ENCODE measurements at places on chromosomes 3 and 15.

DNA sequence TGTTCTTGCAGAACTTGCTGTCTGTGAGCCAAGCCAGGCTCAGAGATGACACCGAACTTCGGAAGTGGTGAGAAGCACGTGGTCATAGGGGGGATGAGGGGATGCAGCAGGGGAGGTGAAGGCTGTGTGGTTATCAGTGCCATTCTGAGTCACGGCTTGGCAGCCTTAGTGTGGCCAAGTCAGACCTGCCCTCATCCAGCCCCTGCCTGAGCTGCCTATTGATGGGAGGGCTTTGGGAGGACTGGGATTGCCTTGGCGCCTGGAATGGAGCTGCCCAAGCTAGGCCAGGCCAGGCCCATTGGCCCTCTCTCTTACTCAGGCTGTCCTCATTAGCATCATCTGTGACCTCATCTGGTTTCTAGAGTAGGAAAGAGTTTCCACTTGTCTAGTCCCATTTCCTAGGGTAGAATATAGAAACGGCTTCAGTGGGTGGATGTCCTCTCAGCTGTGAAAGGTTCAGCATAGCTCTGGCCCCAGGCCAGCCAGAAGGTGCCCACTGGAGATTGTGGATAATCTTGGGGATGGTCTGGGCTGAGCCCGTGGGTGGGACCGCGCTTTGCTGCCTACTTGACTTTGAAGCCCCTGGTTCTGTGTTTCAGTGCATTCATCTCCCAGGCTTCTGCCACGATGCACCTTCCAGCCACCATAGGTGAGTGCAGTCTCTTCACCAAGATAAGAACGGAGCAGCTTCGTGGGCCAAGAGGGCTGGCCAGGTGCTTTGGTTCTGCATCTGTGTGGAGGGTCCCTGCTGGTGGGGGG lies 7.2 kb downstream of the FAH start:
- DNase-seq = no peak

GRCh38 chr3:170740726-170741591 lies 129.0 kb downstream of the RPL22L1 start:
- DNase-seq = no peak

DNA sequence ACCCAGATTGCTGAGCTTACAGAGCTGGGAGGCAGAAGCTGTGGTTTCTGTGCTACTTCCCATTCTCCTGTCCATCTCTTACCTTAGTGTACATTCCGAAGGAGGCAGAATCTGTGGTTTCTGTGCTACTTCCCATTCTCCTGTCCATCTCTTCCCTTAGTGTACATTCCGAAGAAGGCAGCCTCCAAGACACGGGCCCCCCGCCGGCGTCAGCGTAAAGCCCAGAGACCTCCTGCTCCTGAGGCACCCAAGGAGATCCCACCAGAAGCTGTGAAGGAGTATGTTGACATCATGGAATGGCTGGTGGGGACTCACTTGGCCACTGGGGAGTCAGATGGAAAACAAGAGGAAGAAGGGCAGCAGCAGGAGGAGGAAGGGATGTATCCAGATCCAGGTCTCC lies 11.2 kb downstream of the NUTM1 start:
- no peak for DNase-seq

GRCh38 chr3:153215966-153216365 lies 53.9 kb downstream of the RAP2B start:
- DNase-seq = no peak

- no peak for DNase-seq
Observed at GRCh38 chr15:94203306-94203705, 28.1 kb upstream of the MCTP2 start.

- no peak for DNase-seq
Observed at GRCh38 chr3:43522727-43523362, 99.0 kb downstream of the ANO10 start.

DNA sequence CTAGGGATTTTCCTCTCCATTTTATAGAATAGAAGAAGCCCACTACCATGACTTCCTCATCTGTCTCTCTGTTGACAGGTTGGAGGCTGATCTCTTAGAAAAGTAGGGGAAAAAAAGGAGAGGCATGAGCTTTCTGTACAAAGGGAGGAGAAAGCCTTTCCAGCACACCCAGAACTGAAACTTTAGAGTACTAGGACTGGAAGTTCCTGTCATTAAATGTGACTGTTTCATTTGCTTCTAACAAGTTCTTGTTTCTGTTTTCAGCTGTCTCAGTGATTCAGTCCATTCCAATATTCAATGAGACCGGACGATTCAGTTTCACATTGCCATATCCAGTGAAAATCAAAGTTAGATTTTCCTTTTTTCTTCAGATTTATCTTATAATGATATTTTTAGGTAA lies 39.0 kb downstream of the INTS14 start:
- DNase-seq = no peak

DNA sequence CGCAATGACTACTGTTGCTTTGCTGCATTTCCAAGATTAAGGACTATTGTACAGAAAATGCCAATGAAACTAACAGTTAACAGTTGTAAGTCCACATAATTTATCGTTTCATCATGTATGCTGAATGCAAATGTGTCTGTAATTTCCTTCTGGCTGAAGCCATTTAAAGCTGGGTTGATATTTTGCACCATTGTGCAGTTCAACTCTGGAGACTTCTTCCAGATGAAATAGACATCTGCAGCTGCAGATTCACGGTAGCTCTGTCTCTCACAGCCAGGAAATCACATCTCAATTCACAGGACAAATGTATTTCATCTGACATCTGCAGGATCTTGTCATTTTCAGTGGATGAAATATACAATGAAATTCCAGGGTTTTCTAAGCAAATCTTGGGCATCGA lies 145.4 kb downstream of the CHL1 start:
- no peak for DNase-seq

GRCh38 chr3:63955830-63956545 lies 43.8 kb upstream of the SCAANT1 start:
- DNase-seq = no peak

DNA sequence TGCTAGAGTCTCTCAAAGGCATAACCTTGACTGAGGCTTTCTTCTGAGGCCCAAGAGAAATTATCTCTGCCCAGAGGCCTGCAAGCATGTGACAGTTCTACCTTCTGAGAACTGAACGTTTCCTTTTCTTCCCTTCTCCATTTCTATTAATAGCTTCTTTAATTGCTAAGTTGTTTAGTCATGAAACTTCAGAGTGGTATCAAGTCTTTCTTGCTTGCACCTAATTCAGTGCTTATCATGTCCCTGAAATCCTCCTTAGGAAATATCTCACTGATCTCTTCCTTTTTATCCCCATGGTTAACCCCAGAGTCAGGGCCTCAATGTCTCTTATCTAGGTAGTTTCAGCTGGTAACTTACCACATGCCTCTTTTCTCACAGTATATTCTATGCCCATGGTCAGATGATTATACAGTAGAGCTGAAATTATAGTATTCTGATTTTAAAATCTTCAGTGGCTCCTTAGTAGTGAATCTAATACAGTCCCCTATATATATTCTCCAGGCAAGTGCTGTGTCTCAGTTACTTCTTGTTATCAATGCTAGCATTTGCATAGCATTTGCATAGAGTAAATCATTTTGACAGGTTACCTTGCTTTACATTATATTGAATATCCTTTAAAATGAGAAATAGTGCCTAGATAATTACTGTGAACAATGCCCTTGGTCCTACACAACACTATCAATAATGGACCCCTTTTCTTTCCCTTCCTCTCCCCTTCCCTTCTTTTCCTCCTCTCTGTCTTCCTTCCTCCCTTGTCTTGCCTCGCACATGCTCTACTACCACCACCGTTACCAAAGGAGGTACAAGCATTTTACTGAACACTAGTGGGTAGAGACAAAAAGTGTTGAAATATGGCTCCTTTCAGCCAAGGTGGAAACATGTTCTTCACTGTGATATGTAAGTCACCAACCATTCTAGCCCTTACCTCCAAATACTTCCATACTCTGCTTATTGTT lies 33.0 kb downstream of the KBTBD8 start:
- no peak for DNase-seq

DNA sequence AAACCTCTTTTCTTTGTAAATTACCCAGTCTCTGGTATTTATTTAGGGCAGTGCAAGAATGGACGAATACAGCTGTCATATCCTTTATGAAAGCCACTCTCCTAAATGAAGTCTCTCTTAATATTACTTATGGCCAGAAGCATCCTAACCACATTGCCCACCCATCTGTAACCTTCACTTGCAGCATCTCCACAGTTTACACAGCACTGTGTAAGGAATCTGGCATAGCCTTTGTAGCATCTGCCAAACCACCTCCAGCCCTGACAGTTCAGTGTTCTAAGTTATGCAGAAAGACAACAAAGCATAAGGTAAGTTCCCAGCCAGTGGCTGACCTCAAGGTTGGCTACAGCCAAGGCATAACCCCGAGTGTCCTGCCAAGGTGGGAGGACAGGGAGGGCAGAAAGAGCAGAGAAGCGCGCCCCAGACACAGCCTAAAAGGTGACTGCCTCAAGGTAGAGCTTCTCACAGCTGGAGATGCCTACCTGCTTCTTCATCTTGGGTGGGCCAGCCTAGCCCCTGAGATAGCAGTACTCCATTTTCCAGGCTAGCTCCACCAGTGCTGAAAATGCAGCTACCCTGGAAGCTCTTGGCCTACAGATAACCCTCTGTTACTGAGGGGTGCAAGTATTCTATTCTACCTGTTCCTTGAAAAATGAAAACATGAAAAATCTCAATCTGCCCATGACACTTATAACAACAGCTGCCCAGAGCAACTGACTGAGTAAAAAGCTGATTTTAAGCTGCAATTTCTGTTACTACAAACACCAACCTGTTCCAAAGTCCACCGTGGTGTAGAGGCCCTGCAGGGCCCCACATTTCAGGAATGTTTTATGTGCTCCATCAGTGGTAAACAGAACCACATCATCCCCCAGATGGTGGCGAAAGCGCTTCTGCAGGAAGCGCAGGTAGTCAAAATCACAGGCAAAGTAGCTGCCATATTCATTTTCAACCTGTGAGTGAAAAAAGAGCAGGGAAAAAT lies 39.3 kb downstream of the GLB1 start:
- DNase-seq = no peak

DNA sequence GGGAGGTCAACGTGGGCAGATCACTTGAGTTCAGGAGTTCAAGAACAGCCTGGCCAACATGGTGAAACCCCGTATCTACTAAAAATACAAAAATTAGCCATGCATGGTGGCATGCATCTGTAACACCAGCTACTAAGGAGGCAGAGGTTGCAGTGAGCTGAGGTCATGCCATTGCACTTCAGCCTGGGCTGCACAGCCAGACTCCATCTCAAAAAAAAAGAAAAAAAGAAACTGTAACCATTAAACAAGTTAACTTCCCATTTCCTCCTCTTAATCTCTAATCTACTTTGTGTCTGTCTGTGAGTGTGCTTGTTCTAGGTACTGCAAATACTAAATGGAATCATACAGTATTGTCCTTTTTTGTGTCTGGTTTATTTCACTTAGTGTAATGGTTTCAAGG lies 2.7 kb downstream of the RBM6 start:
- DNase-seq = no peak

DNA sequence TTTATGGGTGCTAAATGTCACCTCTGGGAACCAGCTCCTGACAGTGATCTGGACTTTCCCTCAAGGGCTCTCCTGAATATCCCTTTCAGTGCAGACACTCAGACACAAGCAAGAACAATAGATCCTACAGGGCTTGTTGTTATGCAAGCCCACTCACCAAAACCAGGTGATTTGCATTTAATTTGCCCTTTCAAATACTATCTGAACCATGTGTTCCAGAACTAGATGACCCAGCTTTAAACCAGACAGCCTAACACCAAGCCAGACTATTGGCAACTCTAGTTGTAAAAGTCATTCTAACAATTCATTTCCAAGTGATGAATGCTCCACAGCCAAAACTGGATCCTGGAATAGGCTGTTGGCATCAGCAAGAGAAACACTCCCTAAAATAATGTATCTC lies 5.6 kb upstream of the ATP8B4 start:
- no peak for DNase-seq

- DNase-seq = no peak
Observed at GRCh38 chr3:152550284-152550683, 281.6 kb downstream of the MBNL1 start.

DNA sequence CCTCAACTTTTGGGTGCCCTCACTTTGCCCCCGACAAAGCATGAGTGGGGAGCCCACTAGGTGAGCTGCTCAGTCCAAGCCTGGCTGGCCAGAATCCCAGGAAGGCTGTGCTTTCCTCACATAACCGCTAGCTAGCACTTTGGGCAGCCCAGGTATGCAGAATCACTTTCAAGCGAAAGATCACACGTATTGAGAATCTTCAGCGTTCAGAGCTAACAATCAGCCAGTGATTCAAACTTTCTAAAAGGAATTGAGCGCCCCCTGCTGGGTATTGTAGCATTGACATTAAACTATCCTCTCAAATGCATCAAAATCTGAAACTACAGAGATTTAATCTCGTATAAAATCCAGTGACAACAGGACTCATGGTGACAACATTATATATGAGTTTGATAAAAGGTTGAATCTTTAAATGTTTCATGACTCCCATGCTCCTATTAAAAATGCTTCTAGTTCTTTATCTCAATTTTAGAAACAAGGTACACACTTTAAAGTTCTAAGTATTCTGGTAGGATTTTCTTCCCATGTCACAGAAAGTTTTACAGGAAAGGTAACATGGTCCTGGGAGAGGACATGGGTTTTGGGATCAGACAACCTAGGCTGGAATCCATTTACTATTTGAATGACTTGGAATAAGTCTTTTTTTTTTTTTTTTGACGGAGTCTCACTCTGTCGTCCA lies 11.8 kb downstream of the ANAPC13 start:
- DNase-seq = peak; percentile 56

- no peak for DNase-seq
Observed at GRCh38 chr3:64621726-64622395, 65.9 kb downstream of the ADAMTS9 start.

DNA sequence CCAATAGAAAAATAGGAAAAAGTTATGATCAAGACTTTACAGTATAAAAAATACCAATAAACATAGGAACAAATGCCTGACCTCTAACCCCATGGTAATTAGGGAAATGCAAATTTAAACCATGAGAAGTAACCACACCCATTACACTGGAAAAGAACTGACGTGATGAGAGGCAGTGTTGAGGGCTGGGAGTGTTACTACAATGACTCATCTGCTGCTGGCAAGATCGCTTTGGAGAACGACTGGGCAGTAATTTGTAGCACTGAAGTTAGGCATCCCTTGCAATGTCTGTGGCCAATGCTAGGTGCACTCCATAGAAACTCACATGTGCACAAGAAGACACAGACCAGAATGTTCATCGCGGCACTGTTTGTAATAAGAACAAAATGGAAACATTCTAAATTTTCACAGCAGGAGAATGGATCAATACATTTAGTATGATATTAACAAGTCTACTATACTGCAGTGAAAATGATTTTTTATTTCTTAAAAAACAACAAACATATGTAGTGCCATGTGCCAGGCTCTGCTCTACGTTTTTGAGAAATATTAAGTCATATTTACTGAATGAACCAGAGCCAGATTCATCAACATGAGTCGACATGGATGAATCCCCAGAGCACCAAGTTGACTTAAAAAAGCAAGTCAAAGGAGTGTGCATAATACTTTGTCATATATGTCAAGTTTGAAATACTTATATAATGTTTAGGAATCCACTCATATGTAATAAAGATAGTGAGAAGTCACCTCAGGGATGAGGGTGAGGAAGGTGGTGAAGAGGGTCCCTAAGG lies 37.6 kb upstream of the EPHB3 start:
- DNase-seq = no peak

GRCh38 chr15:67882487-67883233 lies 42.8 kb upstream of the RNU6-1 start:
- no peak for DNase-seq

All from stimulated activated CD8-positive, alpha-beta memory T cell treated with anti-CD3 and anti-CD28 coated beads, Interleukin-15, amount 100 ng/mL, for 24 hours (primary cell).